ENCODE measurements at places on chromosomes 2 and 18.

- no peak for DNase-seq
These were observed 593.2 kb upstream of the ZNF804A start for GRCh38 chr2:184004948-184005672.

DNA sequence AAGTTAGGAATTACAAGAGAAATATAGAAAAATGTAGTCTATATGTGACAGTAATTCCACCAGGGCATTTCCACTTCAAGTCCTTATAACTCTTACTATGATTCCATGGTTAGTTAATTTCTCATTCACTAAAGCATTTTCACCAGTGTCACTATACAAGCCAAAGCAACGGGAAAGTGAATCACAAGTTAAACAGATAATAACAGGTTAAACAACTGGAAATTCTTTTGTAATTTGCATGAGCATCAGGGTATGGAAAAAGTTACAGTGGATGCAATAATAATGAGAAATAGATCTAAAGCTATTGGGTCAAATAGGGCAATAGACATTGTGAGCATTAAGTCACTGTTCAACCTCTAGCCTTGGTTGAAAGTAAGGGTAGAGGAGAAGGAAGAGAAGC lies 88.9 kb upstream of the ST6GAL2 start:
- DNase-seq, result no peak

DNA sequence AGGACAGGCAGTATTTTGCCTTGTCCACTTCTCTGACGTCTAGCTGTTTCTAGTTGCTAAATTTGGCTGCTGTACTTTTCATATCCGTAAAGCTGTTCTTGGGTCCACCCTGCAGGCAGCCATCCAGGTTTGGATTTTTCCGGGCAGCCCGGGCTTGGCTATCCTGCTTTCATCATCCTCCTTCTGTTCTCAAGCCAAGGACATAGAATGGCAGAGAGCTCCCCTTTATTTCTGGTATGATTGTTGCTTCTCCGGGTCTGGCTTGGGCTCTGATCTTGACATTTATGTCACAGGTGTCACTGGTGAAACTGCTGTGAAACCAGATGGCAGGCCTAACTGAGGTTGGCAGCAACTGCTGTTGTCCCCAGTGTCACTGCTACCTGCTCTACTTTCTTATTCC lies 35.5 kb downstream of the SCN2A start:
- DNase-seq, result no peak

DNA sequence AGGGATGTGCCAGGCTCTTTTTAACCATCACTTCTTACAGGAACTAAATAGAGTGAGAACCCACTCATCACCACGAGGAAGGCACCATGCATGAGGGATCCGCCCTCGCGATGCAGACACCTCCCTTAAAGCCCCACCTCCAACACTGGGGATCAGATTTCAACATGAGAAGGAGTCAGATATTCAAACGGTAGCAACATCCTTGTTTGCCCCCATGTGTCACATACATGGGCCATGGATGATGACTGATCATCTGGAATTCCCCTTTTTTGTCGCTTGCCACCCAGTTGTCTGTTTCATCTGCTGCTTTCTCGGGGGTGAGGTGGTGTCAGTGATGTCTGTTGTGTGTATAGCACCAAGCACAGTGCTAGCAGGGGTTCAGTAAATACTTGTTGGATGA lies 57.9 kb downstream of the NCK2 start:
- DNase-seq, result no peak

- DNase-seq, result no peak
These were observed 48.1 kb downstream of the TMEM185B start for GRCh38 chr2:120174963-120175581.

DNA sequence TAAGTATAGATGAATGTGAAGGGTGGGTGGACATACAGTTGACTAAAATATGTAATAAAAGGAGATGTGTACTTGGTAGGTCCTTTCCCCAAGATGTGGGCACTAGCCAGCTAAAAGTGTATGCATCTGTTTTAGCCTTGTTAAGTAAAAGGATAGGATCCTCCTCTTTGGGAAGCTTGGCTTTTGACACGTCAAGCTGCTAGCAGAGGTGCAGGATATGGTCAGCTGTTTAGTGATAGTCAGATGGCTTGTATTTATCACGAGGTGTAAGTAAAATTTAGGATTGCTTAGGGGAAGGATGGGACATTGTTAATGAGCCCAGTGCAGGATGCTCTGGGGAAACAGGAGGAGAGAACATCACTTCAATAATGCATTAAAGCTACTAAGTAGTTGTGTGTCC lies 1.5 kb downstream of the MFSD6 start:
- DNase-seq, result no peak

GRCh38 chr2:176003958-176004357 lies 1.9 kb upstream of the LNPK start:
- DNase-seq, result no peak

GRCh38 chr2:218074031-218074430 lies 5.0 kb downstream of the RUFY4 start:
- no peak for DNase-seq

GRCh38 chr18:26547646-26548414 lies 523 bp downstream of the KCTD1 start:
- DNase-seq, result peak; percentile 44

DNA sequence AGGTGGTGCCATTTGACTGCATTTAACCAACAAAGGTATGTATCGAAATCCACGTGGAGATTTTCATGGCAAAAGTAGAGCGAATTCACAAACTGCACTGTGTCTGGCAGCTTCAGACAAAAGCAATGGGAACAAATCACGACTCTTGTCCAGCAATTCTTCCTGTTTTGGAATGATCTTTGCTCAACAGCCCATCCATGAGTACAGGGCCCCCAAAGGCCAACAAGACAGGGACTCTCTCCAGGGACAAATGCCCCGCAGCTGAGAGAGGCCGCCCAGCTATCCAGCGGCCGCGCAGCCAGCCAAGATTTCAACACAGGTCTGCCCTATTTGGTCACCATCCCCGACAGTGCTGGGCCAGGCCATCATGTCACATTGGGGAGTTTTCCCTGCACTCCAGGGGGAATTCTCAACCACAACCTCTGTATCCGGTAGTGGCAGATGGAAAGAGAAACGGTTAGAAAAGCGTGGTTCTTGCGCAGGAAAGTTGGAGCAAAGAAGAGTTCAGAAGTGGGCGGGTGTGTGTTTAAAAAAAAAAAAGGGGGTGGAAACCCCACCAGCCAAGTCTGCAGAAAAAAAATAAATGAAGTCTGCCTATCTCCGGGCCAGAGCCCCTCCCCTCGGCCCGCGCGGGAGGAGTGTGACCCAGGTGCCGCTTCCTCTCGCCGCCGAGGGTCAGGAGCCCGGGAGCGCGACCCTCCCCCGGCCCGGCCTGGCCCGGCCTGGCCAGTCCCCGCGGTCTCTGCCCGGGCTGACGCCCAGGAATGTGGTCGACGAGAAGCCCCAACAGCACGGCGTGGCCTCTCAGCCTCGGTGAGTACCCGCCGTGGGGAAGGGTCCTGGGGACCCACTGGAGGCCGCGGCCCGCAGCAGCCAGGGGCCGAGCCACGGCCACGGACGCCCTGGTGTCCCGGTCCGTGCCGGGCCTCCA lies at the start of gene GYPC:
GYPC (plus strand) TSS at position 659 of the 931 bp plus-strand sequence; CDS start at position 765, 106 bp downstream.
- no peak for DNase-seq

- DNase-seq, result no peak
These were observed 410.9 kb upstream of the CYRIA start for GRCh38 chr2:17076533-17076932.

DNA sequence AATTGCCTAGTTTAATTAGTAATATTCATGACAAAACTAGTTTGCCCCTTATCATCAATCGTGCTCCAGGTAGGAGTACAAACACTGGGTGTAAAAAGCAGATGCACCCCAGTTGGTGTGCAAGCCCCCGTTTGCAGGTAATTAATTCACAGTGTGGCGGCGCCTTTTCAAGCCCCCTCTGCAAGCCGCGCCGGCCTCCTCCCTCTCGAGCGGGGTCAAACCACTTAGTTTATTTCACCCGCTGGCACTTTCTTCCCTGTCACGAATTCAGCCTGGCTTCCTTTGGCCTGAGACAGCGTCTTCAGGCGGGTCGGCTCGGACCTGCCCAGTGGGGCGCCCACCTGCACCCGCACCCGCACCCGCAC lies 64.7 kb upstream of the MAPRE2 start:
- DNase-seq, result no peak

GRCh38 chr2:149213764-149214493 lies 116.5 kb upstream of the LYPD6 start:
- no peak for DNase-seq

DNA sequence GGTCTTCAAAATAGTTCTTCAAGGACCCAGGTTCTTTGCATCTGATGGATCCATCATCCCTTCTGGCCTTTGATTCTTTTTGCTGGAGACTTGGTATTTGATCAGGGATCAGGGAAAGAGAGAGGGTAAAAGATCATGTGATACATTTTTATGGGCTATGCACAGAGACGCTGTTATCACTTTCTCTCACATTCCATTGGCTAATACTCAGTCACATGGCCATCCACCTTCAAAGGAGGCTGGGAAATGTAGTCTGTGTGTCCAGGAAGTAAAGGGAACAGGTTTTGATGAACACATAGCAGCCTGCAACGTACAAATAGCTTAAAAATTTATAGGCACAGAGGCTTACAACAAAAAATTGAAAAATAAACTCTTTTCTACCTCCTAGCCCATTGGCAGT lies 629.6 kb upstream of the FANCL start:
- no peak for DNase-seq

DNA sequence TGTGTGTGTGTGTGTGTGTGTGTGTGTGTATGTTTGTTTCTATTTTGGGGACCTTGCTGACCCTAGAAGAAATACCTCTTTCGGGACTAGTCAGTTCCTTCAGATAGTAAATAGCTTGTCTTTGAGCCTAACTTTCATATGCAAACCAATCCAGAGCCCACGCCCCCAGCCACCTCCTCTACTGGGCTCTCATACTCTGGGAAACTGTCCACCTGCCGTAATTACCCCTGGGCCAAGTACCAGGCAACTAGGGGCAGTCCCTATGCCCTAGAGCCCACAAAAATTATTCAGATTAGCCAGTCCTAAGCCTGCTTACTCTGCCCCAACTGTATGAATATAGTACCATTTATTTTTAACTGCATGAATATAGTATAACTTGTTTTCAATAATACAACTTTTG lies 970.4 kb downstream of the EPHA4 start:
- no peak for DNase-seq

DNA sequence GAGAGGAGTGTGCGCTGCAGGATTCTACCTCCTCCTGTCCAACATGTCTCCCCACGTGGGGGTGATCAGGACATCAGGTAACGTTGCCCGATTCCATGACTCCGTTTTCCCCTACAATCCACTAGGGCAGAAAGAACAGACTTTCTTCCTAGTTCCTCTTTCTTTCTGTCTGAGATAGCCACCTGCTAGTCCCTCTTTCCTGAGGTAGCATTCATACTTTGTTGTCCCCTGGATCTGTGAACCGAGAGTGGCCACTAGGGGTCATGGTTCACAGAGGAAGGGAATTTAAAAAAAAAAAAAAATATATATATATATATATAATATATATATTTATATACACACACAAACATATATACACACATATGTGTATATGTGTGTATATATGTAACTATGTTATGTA lies 210.0 kb upstream of the ZNF521 start:
- no peak for DNase-seq

DNA sequence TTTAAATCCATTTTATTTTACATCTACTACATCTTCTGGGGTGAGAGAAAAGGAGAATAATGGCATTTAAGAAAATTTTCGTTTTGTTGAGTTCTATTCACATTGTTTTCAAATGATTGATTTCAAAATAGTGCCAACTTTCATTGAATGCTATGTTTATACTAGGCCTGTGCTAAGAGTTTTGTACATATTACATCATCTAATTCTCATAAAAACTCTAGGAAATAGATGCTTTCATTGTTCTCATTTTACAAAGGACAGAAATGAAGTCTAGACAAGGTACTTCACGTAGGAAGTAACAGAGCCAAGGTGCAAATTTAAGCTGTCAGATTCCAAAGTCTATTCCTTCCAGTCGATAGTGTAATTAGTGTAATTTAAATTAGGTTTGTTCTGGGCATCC lies 402.8 kb upstream of the UBE2E3 start:
- no peak for DNase-seq

DNA sequence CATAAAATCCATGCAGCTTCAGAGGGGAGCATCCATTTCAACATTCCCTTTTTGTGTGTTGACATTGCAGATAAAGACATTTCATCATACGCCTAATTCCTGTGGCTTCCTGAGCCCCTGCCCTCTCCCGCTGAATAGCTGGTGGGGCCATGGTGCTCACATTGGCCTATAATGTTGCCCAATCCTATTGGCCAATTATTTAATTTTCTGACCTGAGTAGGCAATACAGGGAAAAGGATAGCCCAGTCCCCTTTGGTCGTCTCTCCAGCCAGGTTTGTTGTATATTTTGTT lies 163.8 kb upstream of the MYCN start:
- DNase-seq, result no peak

- peak; percentile 56 for DNase-seq
These were observed at the start of gene EMX1 for GRCh38 chr2:72917138-72917876. TSS of gene EMX1 (plus strand) at chr2:72917519. CDS start at chr2:72917853, 334 bp downstream.

DNA sequence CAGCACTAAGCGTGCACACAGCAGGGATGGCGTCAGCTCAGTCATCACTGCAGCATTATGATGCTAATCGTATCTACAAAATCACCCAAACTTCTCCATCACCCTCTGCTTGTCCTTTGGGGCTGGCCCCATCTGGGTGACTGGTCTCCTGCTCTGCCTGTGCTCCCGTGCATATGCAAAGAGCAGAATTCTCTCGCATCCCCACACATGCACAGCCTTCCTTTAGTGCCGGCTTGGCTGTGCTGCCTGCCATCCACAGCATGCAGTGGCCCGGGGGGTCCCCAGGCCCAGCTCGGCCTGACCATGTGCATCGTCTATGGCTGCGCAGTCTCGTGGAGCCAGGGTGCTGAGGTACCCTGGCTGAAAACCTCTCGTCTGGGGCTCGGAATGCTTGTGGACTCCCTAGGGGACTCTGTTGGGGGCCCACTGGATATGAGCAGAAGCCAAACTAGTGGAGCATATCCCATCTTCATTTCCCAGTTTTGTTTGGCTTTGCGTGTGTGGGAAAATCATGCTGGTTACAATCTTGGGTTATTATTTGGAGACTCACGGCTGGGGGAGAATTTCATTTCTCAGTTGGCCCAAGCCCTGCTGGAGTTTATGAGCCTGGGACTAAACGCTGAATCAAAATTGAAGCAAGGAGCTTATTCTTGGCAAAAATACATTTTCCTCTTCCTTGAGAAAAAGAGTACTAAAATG lies 70.9 kb upstream of the HS6ST1 start:
- no peak for DNase-seq

DNA sequence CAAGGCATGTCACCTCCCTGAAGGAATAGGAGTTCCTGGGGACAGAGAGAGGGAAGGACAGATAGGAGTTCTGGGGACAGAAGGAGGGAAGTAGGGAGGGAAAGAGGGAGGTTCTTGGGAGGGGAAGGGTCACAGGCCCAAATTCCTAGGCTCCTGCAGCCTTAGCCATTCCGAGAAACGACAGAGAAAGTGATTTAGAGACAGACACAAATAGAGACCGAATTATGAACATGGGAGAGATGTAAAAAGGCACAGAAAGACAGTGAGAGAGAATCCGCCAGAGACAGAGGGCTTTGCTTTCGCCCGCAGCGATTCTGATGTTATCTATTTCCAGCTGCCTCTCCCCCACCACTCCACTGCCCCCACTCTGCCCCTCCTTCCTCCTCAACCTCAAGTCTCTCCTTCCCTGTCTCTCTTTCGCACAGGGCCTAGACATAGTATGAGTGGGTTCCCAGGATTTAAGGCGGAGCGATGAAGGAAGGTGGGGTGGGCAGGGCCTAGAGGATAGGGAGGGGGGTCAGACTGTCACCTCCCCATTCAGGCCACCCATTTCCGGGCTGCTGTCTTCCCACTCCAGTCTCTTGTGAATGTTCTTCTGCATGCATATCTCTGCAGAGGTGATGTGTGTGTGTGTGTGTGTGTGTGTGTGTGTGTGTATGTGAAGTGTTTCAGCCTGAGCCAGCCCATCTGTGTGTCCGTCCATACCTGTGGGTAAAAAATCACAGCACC lies 3.3 kb upstream of the WNT6 start:
- no peak for DNase-seq

Data from NCI-H1048 (cell line).